Osteocyte (in vitro differentiated cells): ENCODE measurements at places on chromosomes 6 and 20. TPM values are rescaled to one million over a fixed set of nuclear protein-coding genes. Genes with fewer than 3 reads are reported as not detected.

DNA sequence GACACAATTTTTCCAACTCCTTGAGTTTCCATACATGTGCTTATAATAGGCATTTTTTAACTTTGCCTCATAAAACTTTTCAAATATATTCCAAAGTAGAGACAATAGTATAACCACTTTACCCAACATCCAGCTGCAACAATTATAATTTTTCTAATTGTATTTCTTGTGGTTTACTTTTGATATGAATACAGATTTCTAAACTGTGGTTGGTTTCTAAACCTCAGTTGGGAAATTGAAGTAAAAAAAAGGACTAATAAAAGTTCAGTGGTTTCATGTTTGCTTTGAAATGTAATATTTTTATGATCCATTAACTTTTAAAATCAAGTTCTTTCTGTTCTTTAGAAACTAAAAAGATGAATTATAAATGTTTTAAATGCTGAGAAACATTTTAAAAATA lies 40.0 kb downstream of the FRK start:
- peaks cover 7% of the 10 kb centered on the region for H3K27me3 ChIP-seq
- no peak overlapping the region for H3K4me3 ChIP-seq
- no peaks in the 10 kb centered on the region for H3K36me3 ChIP-seq
- H3K4me1 ChIP-seq, result peaks cover 31% of the 10 kb centered on the region

DNA sequence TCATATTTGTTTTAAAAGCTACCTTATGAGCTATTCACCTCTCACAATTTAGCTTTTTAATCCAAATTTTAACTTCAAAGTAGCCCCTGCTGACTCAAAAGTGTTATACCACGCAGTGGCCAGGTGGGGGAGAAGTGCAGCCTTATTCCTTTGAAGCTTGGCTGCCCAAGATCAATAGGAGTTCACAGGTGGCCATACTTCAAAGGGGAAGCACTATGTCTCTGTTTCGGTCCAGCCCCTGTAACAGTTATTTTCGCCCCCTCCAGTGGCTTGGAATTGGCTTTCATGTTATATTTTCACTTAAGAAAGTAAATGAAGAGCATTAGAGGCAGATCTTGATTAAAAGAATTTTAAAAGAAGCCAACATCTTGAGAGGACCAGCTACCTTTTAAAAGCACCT lies 608.4 kb downstream of the EPHA7 start:
- H3K36me3 ChIP-seq, result no peaks in the 10 kb centered on the region
- H3K4me3 ChIP-seq, result no peak overlapping the region
- no peaks in the 10 kb centered on the region for H3K4me1 ChIP-seq

DNA sequence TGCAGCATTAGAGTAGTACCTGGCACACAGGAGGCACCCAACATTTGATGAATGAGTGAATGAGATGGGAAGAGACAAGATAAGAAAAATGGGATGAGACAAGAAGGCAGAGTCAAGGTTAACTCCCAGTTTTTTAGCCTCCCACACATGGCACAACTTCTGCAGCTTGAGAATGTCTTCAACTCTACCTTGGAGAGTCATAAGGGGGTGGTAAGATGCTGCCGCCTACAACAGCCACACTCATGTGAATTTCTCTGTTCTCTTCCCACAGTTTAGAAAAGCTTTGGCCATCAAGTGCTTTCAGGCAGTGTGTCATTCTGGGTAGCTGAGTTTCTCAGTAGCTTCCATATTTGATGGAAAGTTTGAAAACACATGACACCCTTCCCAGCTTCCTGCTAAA lies 19.5 kb upstream of the GPR6 start:
- H3K4me3 ChIP-seq, result no peak overlapping the region

- H3K4me1 ChIP-seq, result peaks cover 17% of the 10 kb centered on the region
- no peak overlapping the region for H3K27ac ChIP-seq
- peaks cover 16% of the 10 kb centered on the region for H3K36me3 ChIP-seq
- H3K27me3 ChIP-seq, result no peaks in the 10 kb centered on the region
- no peak for DNase-seq
- no peak overlapping the region for H3K4me3 ChIP-seq
These were observed 137.0 kb downstream of the ARID1B start for GRCh38 chr6:156914181-156914580.

GRCh38 chr20:258269-258858 lies 840 bp downstream of the DEFB132 start:
- no peak for DNase-seq
- H3K27ac ChIP-seq, result no peak overlapping the region
- no peaks in the 10 kb centered on the region for H3K4me1 ChIP-seq
- peaks cover 49% of the 10 kb centered on the region for H3K27me3 ChIP-seq
- H3K4me3 ChIP-seq, result no peak overlapping the region
- no peaks in the 10 kb centered on the region for H3K36me3 ChIP-seq

DNA sequence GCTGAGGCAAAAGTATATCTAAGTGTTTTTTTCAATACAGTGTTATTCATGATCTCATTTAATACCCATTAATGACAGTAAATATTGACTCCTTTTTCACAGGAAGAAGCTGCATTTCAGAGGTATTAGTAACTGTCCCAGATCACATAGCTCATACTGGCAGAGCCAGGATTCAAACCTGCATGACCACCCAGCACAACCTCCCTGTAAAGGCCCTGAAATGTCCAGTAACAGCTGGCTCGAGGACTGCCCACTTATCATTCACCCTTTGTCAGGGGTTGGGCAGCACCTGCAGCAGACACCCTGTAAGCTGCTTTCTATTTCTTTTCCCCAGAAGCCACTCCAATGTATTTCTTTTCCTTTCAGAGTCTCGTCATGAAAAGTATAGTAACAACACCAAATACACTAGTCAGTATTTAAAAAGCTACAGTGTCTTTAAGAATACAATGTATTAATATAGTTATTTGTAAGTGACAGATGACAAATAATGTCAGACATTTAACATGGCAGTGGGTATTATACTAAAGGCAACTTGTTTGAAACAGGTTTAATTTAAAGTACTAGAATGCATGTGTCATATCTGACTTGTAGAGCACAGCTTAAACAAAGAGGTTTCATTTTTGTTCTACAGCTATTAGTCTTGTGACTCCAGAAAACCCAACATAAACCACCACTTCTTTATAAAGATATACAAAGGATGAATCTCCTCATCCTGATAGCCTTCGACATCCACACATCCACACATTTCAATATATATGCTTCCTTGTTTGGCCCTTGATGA lies 841.6 kb upstream of the GJE1 start:
- H3K4me3 ChIP-seq, result no peak overlapping the region
- no peak overlapping the region for H3K27ac ChIP-seq
- H3K4me1 ChIP-seq, result no peaks in the 10 kb centered on the region
- DNase-seq, result no peak
- H3K27me3 ChIP-seq, result no peaks in the 10 kb centered on the region

DNA sequence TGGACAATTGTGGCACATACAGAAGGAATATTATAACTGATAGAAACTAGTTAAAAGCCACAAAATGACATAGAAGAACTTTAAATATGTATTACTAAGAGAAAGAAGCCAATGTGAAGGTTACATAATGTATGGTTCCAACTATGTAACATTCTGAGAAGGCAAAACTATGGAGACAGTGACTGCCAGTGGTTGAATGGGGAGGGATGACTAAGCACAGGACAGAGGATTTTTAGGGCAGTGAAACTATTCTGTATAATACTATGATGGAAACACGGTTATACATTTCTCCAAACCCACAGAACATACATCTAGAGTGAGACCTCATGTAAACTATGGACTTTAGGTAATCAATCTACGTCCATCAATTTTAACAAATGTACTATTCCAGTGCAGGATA lies 22.4 kb downstream of the SYNCRIP start:
- peaks cover 9% of the 10 kb centered on the region for H3K4me1 ChIP-seq
- no peak overlapping the region for H3K4me3 ChIP-seq
- no peak overlapping the region for H3K27ac ChIP-seq
- H3K27me3 ChIP-seq, result no peaks in the 10 kb centered on the region
- peaks cover 76% of the 10 kb centered on the region for H3K36me3 ChIP-seq

- no peak overlapping the region for H3K27ac ChIP-seq
- H3K36me3 ChIP-seq, result peaks cover 11% of the 10 kb centered on the region
- H3K4me3 ChIP-seq, result peak overlapping the region; percentile 22
- no peak for DNase-seq
These were observed 27.8 kb downstream of the ASIP start for GRCh38 chr20:34268851-34269636.

DNA sequence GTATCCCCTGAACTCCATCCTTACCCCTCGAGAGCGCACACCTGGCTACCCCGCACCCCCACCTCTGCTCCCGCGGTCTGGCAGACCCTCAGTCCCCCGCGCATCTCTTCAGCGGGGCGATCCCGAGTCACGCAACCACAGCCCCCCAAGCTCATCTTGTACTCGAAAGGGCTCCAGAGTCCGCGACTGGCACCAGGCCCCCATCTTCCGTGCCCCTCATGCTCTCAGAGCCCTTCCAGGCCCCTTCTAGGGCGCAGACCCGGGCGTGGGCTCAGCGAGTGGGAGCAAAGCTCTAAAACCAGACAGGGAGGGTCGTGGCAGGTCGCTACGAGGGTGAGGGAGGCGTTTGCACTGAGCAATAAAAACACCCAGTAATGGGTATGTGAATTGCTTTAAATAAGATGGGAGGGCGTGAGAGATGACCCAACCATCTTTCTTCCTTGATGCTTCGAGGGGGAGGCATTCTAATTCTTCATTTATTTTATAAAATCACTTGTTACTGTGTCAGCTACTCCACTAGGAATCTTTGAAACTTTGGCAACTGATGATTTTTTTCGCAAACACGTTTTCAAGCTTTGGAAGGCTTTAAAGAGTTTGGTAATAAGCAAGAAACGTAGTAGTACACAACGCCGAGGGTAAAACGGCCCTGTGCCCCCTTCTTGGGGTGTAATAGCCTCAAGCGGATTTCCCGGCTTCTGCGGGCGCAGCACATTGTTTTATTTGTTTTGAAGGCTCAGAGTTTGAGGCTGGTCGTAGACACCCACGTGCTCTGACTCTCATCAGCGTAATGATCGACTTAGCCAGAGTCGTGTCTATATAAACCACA lies 42.6 kb upstream of the SUPT3H start:
- DNase-seq, result no peak
- no peaks in the 10 kb centered on the region for H3K27me3 ChIP-seq
- H3K4me1 ChIP-seq, result peaks cover 58% of the 10 kb centered on the region
- peaks cover 1% of the 10 kb centered on the region for H3K36me3 ChIP-seq
- H3K4me3 ChIP-seq, result peak overlapping the region; percentile 97

GRCh38 chr6:54050750-54051149 lies 60.5 kb upstream of the MLIP start:
- no peaks in the 10 kb centered on the region for H3K27me3 ChIP-seq
- H3K4me3 ChIP-seq, result no peak overlapping the region
- DNase-seq, result no peak
- H3K27ac ChIP-seq, result no peak overlapping the region

DNA sequence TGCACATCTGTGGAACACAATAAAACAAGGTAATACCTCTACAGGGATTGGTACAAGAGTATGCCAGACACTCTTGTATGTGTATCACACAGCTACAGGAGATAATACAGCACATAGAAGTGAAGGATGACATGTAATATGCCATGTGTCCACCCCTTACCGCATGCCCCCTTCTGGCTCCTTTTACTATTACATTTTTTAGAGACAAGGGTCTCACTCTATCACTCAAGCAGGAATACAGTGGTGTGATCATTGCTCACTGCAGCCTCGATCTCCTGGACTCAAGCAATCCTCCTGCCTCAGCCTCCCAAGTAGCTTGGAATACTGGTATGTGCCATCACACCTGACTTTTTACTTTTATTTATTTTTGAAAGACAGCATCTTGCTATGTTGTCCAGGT lies 4.2 kb upstream of the NCR3 start:
- H3K27ac ChIP-seq, result no peak overlapping the region
- H3K4me3 ChIP-seq, result no peak overlapping the region
- no peak for DNase-seq

DNA sequence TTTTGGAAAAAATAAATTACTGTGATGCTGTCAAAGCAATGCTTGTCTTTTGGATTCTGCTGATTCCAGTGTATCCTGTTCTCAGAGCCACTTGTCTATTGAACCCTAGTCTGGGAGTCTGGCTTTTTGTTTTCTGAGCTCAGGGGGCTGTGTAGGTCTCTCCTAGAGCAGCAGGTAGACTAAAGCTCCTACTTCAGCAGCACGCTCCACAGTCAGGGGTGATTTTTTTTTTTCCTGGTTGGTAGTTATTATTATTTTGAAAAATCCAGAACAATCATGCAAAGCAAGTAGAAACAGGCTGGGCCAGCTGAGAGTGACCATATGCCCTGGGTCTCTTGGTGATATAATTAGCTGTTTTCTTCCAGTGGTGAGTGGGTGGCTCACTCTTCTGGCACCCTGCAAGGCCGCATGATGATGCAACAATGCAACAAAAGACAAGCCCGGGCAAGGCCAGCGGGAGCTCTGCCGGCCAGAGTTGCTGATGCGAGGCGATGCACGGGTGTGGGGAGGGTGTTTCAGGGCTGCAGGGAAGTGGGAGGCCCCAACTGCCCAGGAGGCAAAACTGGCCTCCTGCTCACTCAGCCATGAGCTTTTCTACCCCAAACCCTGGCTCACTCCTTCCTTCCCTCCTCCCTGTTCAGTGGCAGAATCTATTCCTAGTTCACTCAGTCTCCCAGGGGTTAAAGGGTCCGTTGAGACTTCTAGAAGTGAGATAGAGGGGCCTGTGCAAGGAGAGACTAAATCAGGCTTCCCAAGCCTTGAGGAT lies 11.5 kb upstream of the CDKN1A start:
- H3K4me1 ChIP-seq, result peaks cover 18% of the 10 kb centered on the region
- no peaks in the 10 kb centered on the region for H3K27me3 ChIP-seq
- H3K27ac ChIP-seq, result peak overlapping the region; percentile 95

DNA sequence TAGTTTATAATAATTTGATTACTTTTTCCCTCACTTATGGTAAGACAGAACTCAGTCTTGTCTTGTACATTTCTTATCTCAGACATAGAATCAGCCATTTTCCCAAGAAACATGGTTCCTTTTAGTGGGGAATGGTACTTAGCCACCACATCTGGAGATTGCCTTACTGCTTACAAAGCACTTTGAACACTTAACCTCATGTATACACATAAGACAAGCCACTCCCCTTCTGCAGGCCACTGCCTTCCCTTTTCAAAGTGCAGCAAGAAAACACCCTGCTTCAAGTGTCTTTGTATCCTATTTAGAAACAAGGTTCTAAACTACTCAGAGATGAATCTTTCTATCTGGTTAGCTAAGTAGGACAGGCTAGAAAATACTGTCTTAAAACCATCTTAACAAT lies 159.2 kb downstream of the UBE3D start:
- DNase-seq, result no peak
- peaks cover 51% of the 10 kb centered on the region for H3K4me1 ChIP-seq
- H3K27ac ChIP-seq, result peak overlapping the region; percentile 33
- no peaks in the 10 kb centered on the region for H3K36me3 ChIP-seq

GRCh38 chr6:5201271-5201670 lies 59.5 kb downstream of the LYRM4 start:
- DNase-seq, result no peak
- no peaks in the 10 kb centered on the region for H3K27me3 ChIP-seq
- H3K4me3 ChIP-seq, result no peak overlapping the region

GRCh38 chr6:14028631-14029030 lies 88.9 kb upstream of the CD83 start:
- H3K27me3 ChIP-seq, result no peaks in the 10 kb centered on the region
- H3K27ac ChIP-seq, result no peak overlapping the region
- H3K4me3 ChIP-seq, result no peak overlapping the region

GRCh38 chr6:15285682-15286294 lies 39.9 kb downstream of the JARID2 start:
- peaks cover 46% of the 10 kb centered on the region for H3K4me1 ChIP-seq
- no peak for DNase-seq
- H3K27me3 ChIP-seq, result no peaks in the 10 kb centered on the region
- H3K36me3 ChIP-seq, result peaks cover 3% of the 10 kb centered on the region
- H3K27ac ChIP-seq, result no peak overlapping the region

ANKRD6 gene
- 5.5 and 7.1 TPM in 2 replicates for total RNA-seq

PTCRA gene
- not detected in 2 replicates for total RNA-seq

LAMP5 gene
- total RNA-seq, result 0.76 and 0.86 TPM in 2 replicates

NRN1 gene
- total RNA-seq, result 0.21 TPM in 1 of 2 replicates, not detected in the other

CDS2 gene
- 42.5 and 43.2 TPM in 2 replicates for total RNA-seq

SIM1 gene
- 1.6 and 2.6 TPM in 2 replicates for total RNA-seq

COL11A2 gene
- 2.7 and 3.3 TPM in 2 replicates for total RNA-seq

TBXT gene
- total RNA-seq, result not detected in 2 replicates

OPRM1 gene
- not detected in 2 replicates for total RNA-seq
